ENCODE measurements at places on chromosomes 3 and 15.

- peak; percentile 88 for DNase-seq
These were observed 57.0 kb downstream of the DUT start for GRCh38 chr15:48388016-48388851.

DNA sequence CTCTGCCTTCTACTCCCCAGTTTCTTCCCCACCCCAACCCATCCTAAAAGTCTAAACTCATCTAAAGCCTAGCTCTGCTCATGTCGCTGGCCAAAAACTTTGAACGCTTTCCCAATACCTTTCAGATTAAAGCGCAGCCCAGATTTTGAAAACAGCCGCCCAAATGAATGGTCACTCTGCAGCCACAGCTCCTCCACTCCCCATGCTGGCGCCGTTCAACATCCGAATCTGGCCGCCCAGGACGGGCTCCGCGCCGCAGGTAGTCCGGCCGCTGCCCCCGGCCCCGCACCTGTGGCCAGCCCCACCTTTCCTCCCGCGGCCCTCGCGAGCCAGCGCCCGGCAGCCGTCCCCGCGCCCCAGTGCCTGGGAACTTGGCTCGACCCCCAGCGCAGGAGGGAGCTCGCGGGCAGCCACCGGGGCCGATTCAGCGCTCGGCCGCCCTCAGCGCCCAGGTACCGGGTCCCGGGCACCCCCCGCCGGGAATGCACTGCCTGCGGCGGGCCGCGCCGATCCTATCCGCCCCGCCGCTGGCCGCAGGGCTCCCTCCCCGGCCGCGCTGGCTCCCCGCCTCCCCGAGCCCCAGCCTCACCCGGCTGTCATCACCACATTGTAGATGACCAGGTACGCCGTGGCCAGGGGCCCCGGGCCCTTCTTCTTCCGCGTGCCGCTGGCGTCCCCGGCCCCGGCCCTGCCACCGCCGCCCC, 417 bp downstream of the HACD2 start:
- no peak for DNase-seq

GRCh38 chr3:19248143-19248542, 99.8 kb downstream of the KCNH8 start:
- DNase-seq: no peak

DNA sequence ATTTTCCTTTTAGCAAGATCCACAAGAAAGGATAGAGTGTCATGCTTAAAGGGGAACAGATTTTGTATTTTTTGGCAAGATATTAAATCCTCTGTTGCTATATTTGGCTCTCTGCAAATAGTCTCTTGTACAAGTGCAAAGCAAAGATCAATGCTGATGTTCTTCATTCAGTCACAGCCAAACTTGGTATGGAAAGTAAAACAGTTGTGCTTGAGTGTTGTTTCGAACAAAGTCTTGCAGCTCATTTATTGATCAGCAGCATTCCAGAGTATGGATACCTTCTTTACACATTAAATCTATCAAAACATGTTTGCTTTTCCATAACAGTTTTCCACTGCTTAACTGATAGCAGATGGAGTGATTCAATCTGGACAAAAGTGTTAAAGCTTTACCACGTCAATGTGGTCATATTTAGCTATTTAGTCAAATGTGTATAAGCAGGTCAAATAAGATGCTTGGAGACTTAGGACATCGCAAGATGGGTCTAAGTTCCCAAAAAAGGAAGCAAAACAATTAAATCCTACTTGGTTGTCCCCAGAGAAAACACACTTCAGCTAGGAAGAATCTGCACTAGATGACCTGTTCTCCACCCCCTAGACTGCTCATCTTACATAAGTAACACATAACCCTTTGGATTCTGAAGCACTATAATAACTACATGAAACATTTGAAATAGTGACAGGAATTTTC, 52.4 kb downstream of the VGLL3 start:
- DNase-seq: peak; percentile 98

- DNase-seq: peak; percentile 77
These were observed 33.9 kb upstream of the CDCP1 start for GRCh38 chr3:45180051-45180450.

DNA sequence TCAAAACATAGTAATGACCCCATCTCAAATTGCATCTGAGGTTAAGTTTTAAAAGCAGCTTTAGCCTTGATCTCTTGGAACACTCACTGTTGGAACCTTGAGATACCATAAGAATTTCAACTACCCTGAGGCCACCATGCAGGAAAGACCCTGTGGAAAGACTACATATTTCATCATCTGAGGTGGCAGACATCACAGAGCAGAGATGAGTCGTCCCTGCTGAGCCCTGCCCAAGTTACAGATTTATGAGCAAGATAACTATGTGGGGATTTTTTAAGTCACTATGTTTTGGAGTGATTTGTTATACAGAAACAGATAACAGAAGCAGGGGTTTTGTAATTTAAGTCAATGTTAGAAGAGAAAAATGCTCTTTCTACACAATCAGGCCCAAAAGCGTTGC, 168.4 kb downstream of the STAC start:
- DNase-seq: no peak

- DNase-seq: no peak
These were observed 10.3 kb upstream of the PHLDB2 start for GRCh38 chr3:111848778-111849177.

GRCh38 chr3:12307136-12307535, 18.3 kb downstream of the PPARG start:
- DNase-seq: no peak
